ENCODE measurements at places on chromosomes 4 and X.

DNA sequence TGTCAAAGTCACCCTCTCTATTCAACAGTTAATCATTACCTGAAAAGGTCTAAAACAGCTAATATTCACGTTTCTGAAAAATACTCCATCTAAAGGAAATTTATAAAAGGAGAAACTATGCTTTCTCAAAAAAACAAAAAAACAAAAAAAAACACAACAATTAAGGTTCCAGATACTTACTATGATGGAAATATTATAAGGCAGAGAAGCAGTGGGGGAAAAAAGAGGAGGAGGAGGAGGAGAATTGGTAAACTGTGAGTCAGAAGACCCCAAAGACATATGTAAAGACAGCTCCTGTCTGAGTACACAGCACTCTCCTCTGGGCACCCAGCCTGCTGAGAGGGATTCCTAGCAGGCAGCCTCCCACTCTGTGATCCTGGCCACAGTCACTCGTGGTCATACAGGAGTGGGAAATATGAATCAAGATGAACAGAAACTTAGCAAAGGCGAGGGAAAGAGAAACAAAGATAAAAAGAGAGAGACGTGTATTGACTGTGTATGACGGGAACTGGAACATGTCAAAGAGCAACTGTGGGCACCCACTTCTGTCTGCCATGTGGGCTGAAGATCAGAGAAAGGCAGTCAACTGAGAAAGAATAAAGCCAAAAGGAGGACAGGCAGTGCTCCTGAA is 12.5 kb downstream of the KLHL15 start:
- no peak for DNase-seq

- DNase-seq, result no peak
These were observed 11.4 kb downstream of the RNF150 start for GRCh38 chr4:141121768-141122454.

DNA sequence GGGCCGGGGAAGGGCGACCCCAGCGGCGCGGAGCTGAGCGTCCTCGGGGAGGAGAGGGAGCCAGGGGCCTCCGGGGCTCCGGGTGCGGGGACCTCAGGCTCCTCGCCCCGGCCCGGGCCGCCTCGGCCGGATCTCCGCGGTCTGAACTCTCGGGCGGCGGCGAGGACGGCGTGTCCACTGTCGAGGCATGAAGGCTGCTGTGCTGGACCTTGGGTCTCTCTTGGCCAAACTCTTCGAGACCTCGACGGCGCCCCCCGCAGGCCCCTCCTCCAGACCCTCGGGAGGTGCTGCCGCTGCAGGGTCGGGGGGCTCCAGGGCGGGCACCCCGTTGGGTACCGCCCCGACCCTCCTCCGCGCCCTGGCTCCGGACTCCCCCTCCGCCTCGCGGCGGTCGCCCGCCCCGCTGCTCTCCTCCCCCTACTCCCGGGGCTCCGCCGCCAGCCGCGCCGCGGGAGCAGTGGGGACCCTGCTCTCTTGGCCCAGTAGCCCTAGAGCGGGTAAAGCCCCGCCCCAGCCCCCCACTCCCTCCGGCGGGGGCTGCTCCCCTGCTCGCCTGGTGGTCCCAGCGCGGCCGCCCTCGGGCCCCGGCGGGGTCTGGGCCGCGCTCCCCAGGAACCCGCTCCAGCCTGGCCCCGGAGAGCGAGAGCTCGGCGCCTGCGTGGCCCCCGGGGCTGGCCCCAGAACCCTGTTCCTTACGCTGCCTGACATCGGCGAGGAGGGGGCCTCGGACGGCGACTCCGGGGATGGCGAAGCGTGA is 564 bp downstream of the FAM149A start:
- DNase-seq, result no peak

DNA sequence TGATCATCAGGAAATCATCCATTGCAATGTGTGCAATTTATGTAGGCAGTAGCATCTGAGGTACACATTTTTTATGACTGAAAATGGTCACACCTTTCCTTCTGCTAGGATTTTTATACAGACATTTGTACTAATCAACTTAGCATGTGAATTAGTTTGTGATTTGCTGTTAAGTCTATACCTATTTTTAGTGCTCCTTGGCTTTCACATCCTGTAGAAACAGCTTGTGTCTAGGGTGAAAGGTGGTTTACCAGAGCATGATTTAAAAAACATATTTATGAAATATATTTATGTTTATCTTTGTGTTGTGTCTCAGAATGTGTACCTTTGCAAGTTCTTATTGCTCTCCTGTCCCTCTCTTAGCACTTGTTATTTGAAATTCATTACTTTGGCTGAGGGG is 916.0 kb downstream of the TECRL start:
- no peak for DNase-seq

GRCh38 chr4:103307453-103308247 is 109.5 kb upstream of the CENPE start:
- DNase-seq, result no peak

DNA sequence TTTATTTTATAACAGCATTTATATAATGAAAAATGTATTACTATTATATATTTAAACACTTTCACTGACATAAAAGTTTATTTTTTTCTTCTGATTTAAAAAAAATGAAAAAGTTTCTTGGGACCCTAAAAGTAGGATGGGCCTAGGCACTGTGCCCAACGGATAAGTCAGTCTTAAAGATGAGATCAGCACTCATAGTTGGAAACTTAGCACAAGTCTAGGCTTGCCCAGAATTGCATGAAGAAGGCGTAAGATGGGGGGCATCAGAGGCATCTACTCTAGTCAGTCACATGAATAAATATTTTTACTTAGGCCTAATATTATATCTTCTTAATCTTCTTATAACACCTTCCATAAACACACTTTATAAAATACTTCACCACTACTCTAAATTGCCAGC is 306.7 kb upstream of the GRID2 start:
- no peak for DNase-seq

GRCh38 chrX:32137525-32137924 is 1065.7 kb upstream of the FTHL17 start:
- no peak for DNase-seq

- DNase-seq, result no peak
These were observed 53.9 kb downstream of the CPZ start for GRCh38 chr4:8646296-8647093.

GRCh38 chrX:63128509-63128908 is 222.6 kb downstream of the SPIN4 start:
- no peak for DNase-seq

DNA sequence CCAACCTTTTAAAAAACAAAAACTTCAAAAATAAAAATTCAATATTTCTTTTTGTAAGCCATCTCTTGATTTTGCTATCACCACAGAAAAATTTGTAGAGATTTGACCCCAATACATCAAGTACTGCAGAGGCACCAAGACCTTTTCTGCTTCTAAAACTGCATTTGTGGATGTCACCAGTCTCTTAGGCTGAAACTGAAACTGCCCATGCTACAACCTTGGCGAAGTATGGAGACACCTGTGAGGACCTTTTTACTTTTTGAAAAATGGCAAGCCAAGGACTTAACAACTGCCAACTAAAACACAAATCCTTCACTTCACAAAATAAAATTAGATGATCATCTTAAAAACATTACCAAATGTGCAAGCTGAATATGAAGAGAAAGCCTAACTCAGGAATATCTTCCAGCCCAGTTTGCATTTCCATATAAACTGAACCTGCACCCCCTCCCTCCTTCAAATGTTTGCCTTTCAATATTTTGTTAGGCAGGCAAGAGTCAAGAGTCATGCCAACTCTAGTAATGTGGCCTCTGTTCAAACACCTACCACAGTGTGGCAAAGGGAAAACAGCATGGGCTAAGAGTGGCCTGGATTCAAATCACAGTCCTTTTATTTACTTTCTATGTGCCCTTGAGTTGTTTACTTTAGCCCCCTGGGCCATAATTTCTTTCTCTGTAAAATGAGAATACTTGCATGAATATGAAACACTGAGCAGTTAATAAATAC is 389.4 kb downstream of the OPHN1 start:
- DNase-seq, result no peak

- no peak for DNase-seq
These were observed 460 bp upstream of the GEMIN8 start for GRCh38 chrX:14030174-14030530.

DNA sequence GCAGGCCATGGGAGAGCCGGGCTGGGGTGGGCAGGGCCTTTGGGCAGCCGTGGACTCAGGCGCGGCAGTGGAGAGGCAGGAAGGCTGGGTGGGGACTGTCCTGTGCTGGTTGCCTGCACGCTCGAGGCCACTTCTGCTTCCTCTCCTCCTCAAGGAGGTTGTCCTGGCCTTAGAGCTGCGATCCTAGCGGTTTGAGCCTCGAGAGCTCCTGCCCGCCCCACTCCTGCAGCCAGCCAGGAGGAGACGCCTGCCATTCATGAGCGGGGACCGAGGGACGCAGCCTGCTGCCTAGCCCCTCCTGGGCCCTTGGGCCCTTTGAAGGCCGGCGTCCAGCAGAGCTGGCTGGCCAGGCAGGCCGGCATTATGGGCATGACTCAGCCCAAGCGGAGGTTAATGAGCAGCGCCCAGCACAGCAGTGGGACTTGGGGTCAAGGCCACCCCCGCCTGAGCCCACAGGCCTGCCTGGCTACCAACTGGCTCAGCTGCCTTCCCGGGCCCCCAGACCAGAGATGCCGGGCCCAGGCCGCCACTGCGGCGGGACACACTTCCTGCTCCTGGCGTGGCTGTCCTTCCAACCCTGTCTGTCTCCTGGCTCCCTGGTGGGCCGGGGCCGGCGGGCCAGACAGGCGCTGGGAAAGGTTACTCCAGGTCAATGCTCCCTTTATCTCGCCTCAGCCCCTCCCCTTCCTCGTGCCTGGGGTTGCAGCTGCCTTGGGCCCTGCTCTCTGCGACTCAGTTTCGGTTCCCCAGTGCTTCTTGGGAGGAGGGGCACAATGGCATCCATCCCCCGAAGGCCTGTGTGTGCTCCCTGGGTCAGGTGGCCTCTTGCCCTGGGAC is 1.8 kb downstream of the ABCD1 start:
- DNase-seq, result no peak

- no peak for DNase-seq
These were observed 85.6 kb downstream of the MANBA start for GRCh38 chr4:102675141-102675540.

GRCh38 chr4:122764821-122765215 is 32.3 kb downstream of the BBS12 start:
- no peak for DNase-seq

GRCh38 chrX:133401536-133401935 is 13.8 kb downstream of the GPC4 start:
- no peak for DNase-seq

DNA sequence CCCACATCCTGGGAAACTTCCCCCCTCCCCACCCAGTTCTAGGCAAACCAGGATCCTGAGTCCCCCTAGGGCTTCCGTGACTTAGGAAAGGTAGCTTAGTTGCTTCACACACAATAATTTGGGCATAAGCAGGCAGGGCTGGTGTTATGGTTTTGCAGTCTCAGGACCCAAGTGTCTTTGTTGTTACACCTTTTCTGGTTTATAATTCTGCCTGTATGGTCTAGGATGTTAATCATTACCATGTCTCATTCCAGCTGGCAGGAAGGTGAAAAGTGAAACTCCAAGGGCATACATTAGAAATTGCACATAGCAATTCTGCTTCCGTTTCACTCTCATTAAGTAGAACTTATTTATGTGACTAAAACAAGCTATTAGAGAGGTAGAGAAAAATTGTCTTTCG is 16.8 kb downstream of the UGT8 start:
- DNase-seq, result no peak

- DNase-seq, result no peak
These were observed 283.9 kb upstream of the GPC4 start for GRCh38 chrX:133699023-133699728.

DNA sequence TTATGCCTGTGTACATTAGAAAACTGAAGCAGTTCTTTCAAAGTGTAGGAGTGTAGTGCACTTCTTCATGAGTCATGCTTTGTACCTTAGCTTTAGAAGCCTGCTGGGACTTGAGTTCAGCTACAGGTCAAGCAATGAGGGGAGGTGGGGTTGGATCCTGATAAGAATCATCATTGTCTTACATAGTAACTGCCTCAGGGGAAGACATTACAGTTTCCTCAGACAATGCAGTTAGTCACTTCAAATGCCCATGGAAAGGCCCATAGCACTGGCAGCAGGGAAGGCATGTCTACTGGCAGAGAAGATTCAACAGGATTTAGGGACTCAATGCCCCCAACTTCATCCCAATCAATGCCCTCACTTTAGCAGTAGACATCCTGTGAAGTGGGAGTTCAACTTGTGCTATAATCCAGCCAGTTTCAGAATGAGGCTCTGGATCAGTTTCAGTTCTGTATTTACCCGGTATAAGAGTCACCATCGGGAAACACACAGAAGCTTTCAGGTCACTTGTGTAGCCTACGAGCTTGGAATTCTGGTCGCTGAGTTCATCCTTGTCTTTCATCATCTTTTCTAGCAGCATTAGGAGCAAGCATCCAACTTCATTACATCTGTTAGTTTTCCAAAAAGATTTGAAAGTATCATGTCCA is 1216.5 kb downstream of the RAPGEF2 start:
- no peak for DNase-seq

DNA sequence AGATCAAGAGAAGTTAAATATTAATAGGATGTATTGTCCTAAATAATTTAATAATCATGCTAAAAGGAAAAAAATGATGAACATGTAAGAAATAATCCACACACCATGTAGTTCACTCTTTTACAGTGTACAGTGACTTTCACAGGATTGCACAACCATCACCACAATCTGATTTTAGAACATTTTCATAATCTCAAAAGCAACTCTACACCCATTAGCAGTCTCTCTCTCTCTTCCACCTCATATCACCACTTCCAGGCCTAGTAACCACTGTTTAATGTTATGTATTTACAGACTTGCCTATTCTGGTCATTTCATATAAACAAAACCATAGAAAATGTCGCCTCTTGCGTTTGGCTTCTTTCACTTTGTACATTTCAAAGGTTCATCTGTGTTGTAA is 153.4 kb downstream of the FSTL5 start:
- no peak for DNase-seq

All from activated CD8-positive, alpha-beta memory T cell treated with anti-CD3 and anti-CD28 coated beads for 48 hours (primary cell).